ENCODE measurements at places on chromosomes 12 and 14.

GRCh38 chr14:57866199-57866705 lies 360 bp upstream of the SLC35F4 start:
- DNase-seq, result no peak

DNA sequence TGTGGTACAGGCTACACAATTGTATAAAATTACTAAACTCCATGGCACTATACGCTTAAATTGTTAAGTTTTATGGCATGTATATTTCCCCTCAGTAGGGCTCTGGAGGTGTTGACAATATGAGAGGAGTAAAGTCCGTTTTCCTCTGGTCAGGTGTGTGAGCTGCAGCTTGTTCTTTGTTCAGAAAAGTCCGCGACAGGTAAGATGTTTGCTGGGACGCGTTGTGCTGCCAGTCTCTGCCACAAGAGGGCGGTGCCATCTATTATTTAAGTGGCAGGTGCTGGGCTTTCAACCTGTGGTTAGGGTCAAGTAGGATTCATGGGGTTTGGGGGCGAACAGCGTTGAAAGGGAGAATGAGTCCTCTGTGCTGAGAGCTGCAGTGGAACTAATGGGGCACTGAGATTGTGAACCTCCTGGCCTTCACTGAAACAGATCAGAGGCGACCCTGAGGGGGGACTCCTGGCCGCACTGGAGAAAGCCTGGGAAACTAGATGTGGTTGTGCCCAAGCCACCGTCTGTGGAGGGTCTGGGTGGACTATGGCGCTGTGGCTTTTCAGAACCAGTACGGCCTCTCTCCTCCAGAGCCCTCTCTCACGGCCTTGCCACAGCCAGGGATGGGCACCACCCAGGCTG lies 179.0 kb downstream of the SLC15A4 start:
- DNase-seq, result peak; percentile 25

DNA sequence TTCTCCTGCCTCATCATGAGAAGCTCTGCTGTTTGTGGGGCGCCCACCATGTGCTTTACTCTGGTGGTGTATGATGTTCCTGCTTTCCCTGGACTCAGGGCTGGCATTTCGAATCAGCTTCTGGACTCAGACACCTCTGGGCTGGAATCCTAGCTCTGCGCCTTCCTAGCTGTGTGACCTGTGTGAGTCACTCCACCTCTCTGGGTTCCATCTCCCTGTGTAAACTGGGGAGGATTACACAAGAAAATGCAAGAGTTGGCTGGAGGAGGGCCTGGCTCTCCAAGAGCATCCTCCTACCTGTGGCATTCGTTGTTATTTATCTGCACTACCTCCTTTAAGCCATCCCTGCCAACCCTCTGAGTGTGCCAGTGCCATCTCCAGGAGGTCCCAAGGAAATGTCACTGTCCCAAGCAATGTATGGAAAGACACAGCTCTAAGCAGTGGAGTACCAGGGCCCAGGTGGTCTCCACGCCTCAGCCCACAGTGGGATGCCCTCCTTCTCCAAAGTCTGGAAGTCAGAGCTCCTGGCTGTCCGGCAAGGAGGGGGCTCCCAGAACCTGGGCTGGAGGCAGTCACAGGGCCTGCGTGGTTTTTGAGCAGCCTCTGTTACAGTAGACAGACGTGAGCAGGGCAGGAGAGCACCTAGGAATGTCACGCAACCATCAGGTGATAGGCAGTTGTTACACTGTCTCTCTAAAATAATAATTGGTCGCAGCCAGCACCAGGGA lies 7.3 kb upstream of the TNFAIP2 start:
- no peak for DNase-seq

DNA sequence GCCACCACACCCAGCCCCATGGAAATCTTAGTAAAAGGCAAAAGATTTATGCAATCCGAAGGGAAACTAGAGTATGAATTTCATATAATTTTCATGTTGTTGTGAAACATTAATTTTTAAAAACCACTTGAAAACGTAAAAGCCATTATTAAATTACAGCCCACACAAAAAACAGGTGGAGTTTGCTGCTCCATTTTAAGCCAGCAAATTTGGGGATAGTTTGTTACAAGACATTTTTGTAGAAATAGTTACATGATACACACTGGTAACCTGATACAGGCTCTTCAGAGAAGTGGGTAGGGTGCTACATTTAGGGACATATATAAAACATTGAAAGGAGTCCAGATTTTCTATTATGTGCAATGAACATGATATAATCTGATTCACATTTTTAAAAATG lies 17.6 kb downstream of the GNPTAB start:
- DNase-seq, result no peak

- DNase-seq, result no peak
Measured at GRCh38 chr12:26062566-26062965, 62.3 kb downstream of the BHLHE41 start.
